ENCODE measurements at places on chromosomes 6 and 20.

- DNase-seq: no peak
Measured at GRCh38 chr20:61860260-61860987, 205.3 kb downstream of the TAF4 start.

DNA sequence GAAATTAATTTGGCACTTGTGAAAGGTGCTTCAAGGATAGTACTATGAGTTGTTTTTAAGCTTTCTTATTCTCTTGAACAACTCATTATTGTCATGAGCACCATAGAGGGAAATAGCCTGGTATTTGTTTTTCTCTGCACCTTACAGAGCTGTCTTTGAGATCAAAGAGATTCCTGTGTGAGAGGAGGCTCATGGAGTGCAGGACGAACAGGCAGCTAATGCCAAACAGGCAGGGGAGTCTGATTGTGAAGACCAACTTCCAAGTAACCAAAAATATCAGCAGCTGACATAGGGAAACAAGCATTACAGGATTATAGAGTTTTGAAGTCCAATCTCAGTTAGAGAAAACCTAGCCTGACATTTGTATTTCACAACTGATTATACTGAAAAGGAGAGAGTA, 110.6 kb upstream of the TENT5A start:
- DNase-seq: no peak

GRCh38 chr20:47970282-47970903, 185.1 kb upstream of the SULF2 start:
- no peak for DNase-seq

DNA sequence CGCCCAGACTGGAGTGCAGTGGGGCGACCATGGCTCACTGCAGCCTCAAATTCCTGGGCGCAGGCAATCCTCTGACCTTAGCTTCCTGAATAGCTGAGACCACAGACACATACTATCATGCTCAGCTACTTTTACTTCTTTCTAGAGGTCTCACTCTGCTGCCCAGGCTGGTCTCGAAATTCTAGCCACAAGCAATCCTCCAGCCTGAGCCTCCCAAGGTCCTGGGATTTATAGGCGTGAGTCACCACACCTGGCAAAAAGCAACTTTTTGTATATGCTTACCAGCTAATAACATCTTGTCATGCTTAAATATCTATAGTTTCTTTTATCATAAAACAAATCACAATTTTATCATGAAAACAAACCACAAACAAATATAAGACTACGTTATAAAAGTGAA, 23.0 kb downstream of the RNASET2 start:
- no peak for DNase-seq

DNA sequence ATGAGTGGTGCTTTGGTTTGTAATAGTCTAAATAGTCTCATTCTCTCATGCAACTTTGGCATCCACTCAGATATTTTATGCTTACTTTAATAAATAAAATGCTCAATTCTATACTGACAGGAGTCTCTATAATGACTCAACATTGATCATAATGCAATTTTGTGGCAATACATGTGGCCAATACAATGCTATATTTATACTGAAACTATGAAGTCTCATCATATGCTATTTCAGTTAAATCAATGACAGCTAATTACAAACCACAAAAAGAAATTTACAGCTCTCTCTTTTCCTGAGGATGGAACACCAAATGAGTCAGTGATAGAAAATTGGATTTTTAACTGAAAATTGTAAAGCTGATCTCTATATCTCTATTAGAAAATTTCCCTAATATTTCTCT, 77.1 kb downstream of the WASF1 start:
- DNase-seq: no peak

DNA sequence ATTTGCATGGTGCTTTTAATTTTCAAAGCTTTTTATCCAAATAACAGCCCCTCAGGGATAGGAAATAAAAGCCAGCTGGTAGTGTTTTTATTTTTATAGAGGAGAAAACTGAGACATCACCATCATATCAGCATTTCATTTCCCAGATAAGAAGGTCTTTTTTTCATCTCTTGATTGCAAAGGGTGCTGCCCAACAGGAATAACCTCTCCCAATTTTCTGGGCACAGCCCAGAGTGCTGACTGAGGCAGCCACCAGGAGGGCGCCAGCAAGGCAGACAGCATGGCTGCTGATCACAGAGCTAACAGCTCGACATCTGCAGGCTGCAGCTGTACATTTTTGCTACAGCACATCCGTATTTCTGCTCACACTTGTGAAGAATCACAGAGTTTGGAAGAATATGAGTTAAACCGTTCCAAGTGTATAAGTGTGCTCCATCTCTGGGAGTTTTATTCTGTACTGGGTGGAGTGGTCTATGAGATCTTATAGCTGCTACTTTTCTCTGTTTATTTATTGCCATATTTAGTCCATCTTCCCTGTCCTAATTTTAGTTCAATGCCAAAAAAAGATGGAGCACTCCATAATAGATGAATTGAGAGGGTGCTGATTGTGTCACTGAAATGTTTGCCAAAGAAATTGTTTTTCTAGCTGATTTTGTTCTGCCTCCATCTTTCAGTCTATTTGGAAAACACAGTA, 85.5 kb upstream of the C20orf144 start:
- no peak for DNase-seq

- no peak for DNase-seq
Measured at GRCh38 chr6:33206027-33206863, 1.8 kb downstream of the HSD17B8 start.

DNA sequence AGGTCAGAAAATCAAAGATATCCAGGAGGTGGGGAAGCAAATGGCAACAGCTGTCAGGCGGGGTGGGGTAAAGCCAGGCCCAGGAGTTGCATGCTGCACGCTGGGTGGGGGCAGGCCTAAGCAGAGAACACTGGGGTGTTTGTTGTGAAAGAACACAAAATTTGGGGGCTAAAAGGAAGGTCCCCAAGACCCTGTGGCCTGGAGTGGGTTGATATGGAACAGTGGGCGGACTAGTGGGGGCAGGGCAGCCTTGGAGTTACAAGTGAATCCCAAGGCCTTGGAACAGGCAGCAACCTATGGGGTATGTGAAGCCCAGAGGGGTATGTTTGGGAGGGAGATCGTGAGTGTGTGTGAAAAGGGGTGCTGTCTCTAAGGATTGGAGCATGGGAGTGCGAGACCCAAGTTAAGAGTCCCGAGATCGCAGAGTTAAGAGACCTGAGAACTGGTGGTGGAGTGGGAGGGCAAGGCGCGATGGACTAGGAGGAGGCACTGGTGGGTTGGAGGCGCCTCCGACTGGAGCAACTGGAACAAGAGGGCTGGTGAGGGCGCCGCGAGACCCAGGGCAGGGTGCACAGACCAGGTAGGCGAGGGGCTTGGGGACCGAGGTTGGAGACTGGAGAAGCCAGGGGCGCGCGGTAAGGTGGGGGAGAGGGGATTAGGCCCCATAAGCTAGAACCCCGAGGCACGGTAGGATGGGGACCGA, 658 bp downstream of the CUL7 start:
- DNase-seq: no peak

- DNase-seq: no peak
Measured at GRCh38 chr20:31718952-31719643, 3.6 kb downstream of the BCL2L1 start.

DNA sequence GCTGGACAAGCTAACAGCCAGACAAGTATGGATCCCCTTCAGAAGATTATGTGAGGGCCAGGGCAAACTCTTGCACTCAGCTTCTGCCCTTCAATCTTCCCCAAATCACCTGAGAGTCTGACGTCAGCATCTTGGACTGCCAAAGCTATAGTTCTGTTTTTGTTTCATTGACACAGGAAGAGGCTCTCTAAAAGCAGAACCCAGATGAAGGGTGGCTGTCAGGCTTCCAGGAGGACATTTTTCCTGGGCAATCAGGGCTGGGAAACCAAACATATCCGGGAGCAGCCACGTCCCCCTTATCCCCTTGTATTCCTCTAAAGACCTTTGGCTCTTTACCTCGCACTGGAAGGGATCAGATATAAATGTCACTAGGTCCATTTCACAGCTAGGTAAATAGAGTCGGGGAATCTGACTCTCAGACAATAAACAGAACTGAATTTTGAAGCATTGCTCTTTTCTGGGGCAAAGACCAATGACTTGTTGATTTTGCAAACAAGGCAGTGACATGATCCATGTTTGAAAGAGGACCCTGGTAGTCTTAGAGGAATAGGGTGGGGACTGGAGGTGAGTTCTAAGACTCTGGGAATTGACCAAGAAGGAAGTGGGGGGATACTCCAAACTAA, 13.3 kb downstream of the MAFB start:
- peak; percentile 15 for DNase-seq

GRCh38 chr6:82217018-82217586, 30.4 kb downstream of the IBTK start:
- DNase-seq: no peak

- DNase-seq: no peak
Measured at GRCh38 chr6:44661221-44662008, 273.9 kb downstream of the CDC5L start.

DNA sequence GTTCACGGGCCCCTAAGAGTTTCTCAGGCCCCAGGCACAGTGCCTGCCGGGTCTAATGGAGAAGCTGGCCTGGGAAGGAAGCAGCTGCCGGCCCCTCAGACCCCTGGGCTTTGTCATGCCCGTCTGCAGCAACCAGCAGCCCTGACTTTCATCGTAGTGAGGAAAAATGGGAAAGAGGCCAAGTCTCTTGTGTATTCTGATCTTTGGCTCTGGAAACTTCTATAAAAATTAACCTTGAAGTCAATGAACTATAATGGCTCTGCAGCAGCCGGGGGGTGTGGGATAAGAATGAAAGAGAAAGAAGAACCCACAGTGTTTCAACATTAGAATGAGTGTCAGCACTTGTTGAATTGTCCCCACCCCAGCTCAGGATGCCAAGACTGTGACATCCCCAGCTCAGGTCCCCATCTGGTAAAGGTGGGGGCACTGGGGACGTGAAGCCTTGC, 12.9 kb downstream of the TGM2 start:
- no peak for DNase-seq

DNA sequence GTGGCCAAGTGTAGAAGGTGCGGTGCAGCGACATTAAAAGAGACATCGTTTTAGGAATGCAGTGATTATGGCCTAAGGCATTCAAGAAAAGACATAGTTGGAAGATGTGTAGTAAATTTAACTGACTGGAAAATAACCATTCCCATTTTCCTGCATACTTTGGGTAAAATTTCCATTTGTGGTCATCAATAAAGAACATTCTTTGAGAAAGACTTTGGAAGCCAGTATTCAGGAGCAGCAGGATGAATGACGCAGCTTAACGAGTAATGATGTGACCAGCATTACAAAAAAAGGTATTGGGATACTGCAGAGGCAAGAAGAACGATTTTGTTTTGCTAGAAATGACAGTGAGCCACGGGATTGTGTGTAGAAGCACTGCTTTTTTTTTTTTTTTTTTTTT, 7.0 kb upstream of the RWDD1 start:
- no peak for DNase-seq

GRCh38 chr6:83354747-83355146, 76.1 kb downstream of the ME1 start:
- no peak for DNase-seq

DNA sequence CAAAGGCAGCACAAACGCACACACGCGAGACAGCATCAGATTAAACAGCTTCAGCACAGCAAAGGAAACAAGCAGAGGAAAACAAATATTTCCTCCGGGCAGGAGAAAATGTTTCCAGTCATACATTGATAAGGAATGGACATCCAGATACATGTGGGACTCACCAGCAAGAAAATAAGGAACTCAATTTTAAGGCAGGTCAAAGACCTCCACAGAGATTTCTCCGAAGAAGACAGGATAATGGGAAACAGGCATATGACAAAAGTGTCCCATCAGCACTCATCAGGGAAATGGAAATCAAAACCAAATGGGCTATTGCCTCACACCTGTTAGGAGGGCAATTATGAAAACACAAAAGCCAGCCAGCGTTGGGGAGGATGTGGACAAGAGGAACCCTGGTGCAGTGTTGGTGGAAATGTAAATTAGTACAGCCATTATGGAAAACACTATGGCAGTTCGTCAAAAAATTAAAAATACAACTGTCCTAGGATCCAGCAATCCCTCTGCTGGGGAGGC, 9.7 kb upstream of the SLCO4A1 start:
- no peak for DNase-seq

GRCh38 chr20:2559651-2560050, 23.3 kb downstream of the TMC2 start:
- DNase-seq: no peak

DNA sequence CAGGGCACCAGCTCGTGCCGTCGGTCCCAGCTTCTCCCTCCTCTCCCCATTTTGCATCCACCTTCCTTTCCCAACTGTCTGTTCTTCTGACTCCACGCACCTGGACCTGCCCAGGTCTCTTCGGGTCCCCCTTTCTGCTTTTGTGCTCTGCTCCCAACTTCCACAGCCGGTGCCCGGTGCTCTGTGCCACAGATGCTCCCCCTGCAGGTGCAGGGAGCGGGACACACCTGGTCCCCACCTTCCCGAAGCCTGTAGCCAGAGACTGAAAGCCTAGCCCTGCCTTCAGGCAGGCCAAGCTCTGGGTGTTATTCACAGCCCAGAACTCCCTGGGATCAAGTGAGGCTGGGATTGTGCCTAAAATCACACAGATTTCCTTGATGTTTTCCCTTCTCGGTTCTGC, 24.6 kb upstream of the BMP7 start:
- DNase-seq: no peak

DNA sequence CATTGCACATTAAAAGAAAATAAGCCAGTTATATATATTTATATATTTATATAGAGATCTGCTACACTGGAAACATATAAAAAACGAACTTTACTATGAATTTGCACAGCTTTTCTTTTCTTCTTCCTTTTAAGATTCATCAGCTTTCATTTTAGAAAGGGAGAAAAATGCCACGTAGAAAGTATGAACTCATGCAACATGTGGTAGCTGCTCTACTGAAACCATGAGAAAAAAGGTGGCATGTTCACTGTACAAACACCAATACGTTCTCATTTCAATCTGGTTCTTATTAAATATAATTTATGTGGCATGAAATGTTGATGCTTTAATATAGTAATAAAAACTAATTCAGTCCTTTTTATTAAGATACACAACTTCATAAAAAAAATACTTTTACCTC, 68.8 kb upstream of the THEMIS start:
- no peak for DNase-seq

DNA sequence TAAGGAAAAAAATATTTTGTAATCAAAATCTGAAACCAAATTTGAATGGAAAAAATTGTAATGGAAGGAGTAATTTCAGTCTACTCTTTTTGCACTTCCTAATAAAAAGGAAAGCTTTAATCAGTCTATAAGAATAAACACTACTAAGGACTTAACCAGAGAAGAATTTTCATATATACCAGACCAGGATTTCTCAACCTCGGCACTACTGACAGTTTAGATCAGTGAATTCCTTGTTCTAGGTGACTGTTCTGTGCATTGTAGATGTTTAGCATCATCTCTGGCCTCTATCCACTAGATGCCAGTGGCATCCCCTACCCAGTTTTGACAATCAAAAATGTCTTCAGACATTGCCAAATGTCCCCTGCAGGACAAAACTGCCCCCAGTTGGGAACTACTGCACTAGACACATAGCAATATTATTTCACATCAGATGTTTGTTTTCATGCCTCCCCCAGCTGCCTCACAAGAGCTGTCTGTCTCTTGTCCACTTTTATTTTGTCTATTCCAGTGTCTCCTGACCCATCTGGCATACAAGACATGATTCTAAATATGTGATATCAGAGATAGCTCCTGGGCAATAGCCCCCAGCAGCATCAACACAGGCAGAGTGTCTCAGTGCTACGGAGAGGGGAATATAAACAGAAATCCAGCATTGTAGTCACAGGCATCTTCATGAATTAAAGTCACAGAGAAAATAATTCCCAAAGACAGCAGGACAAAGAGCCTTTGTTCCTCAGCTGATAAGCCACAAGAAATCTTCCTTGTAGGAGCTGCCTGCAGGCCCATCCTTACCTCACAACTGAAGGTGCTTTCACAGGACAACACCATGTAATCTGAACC, 27.0 kb downstream of the DNAAF9 start:
- DNase-seq: no peak

Data from RWPE2 (cell line).